Activated CD4-positive, alpha-beta memory T cell treated with anti-CD3 and anti-CD28 coated beads for 36 hours (primary cell): ENCODE measurements at places on chromosomes 11 and 22. TPM values are rescaled to one million over a fixed set of nuclear protein-coding genes. Genes with fewer than 3 reads are reported as not detected.

The CECR2 gene
- not detected for total RNA-seq

The CCDC73 gene
- not detected for total RNA-seq

The FBXO3 gene
- 17.7 TPM for total RNA-seq

The CHRNA10 gene
- 1.0 TPM for total RNA-seq

The LMNTD2 gene
- total RNA-seq, result 3.9 TPM

The HBB gene
- total RNA-seq, result not detected
